ENCODE measurements at places on chromosomes 4 and X.

DNA sequence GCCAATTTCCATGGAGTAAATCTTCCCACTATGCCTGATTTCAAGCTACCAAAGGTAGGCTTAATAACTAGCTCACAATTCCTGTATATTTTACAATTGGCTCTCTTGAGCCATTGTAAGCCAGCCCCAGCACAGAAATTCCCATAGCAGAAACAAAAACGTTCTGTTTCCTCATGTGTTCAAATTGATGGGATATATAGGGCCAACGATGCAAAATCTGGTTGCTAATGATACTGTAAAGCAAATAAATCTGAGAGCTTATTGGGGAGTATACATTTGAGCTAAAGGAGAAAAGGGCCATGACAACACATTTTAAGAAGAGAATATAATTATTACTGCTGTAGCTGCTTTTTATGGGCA is 267.1 kb upstream of the FTHL17 start:
- no peak for DNase-seq

DNA sequence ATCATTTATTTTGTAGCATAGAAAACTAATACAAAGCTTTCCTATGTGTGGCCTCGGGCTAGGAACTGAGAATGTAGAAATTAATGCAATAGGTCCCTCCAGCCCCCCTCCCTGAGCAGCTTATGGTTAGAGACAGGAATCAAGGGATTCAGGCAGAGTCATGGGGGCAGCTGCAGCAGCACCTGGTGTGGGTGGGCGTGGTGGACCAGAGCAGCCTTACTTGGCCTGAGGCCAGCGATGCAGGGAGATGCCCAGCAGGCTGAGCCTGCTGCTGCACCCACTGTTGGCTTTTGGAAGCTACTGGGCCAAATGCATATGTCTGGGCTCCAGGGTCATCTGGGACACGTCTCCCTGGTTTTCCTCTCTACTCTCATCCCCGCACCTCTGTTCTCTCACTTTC is 74.0 kb downstream of the STK32B start:
- DNase-seq, result no peak

DNA sequence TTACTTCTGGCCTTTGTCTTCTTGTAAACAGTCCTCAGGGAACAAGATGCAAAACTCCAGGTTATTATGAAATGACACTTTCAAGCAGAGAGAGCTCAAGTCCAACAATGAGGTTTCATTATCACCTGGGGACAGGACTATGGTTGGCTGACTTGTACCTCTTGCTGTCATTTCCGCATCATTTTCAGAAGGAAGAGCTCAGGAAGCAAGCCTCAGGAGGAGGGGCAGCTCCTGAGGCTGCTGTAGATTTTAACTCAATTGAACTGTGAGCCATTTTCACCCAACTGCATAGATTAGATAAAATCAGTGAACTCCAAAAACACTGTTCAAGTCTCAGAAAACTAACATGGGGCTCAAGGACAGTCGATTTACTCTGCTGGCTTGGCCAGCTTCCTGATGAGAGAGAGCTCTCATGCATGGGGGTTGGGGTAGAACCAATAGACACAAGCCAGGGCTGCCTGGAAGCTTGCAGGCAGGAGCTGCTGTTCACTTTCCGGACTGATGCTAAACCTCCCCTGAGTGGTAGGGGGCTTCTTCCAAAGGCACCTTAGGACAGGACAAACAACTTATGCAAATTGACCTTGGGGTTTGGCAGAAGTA is 23.6 kb downstream of the TMEM255A start:
- DNase-seq, result no peak

GRCh38 chr4:24287096-24287495 is 297.3 kb downstream of the DHX15 start:
- DNase-seq, result no peak

Data from activated T-cell treated with anti-CD3 and anti-CD28 coated beads for 48 hours (primary cell).